ENCODE measurements at places on chromosomes 3 and 15.

DNA sequence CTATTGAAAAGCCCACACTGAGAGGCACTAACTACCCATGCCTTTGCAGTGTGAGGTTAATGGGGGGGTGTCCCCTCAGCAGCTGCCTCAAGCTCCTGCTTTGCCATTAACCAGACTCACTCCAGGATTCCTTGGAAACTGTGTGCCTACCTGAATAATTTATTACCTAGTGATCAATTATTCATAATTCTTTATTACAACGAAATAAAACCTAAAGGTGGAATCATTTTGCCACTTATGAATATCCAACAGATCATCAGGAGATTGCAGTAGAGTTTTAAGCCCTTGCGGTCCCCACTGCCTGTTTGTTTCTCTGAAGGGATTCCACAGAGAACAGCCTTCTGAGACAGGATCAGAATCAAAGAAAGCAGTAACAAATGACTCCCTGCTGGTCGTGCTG lies 23.3 kb downstream of the NEK11 start:
- DNase-seq, result no peak

DNA sequence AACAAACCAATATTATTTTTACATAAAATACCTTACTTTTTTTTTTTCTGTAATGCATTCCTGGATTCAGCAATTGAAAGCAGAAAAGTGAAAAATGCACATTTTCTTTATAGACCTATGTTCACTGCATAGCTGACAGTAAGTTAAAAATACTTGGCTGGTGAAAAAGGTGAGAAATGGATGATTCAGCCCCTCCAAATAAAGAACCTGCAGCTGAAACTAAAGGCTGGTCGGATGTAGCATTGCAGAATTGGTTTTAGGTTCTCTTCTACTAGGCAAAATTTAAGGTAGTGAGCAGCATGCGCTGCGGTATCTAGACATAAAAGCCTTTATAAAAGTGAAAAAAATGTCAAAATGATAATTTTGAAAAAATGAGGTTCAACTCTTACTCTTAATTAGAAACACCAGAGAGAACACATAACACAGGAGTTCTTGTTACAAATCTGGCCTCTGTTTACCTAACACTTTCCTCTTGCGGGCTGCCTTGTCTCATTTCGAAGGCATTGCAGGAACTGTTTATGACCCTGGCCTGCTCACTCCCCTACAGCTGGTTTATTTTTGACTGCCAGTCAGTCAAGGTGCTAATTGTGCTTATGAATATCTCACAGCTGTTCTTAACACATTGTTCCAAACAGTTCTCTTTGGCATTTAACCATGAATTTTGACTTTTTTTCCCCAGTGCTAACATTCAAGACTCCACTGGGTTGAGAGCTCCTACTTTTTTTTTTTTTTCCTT lies 455.4 kb upstream of the TBL1XR1 start:
- DNase-seq, result no peak

- no peak for DNase-seq
Measured at GRCh38 chr3:50204804-50205412, at the start of gene SLC38A3. Gene SLC38A3, plus strand, starts transcription at chr3:50205271. Its CDS starts 8,929 bp downstream, at chr3:50214200.

DNA sequence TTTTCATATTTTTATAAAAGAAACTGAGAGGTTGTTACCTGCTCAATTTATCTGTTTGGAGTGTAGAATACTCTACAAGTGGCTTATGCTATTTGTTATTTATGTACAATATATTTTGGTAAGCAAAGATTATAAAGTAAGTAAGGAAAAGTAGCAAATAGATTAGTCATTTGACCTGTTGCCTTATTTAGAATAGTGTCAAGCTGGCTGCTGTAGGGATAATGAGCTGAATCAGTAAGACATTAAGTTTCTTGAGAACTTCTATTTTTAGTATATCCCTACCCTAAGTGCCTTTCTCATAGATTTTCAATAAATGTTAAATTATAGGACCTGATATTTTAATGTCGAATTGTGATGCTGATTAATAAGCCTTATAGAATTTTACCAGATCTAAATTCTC lies 37.2 kb downstream of the ECT2 start:
- no peak for DNase-seq

GRCh38 chr3:123431658-123432324 lies 17.1 kb downstream of the ADCY5 start:
- no peak for DNase-seq

GRCh38 chr3:110810356-110810755 lies 261.3 kb upstream of the NECTIN3 start:
- DNase-seq, result no peak

GRCh38 chr15:26421065-26421464 lies 351.8 kb downstream of the GABRB3 start:
- no peak for DNase-seq

GRCh38 chr15:40900256-40901052 lies 6.2 kb downstream of the VPS18 start:
- no peak for DNase-seq

Measured in 8988T (cell line).